Cerebellum (tissue), 4 donors: ENCODE measurements at places on chromosomes 6 and 20. TPM values are rescaled to one million over a fixed set of nuclear protein-coding genes. Genes with fewer than 3 reads are reported as not detected.

DNA sequence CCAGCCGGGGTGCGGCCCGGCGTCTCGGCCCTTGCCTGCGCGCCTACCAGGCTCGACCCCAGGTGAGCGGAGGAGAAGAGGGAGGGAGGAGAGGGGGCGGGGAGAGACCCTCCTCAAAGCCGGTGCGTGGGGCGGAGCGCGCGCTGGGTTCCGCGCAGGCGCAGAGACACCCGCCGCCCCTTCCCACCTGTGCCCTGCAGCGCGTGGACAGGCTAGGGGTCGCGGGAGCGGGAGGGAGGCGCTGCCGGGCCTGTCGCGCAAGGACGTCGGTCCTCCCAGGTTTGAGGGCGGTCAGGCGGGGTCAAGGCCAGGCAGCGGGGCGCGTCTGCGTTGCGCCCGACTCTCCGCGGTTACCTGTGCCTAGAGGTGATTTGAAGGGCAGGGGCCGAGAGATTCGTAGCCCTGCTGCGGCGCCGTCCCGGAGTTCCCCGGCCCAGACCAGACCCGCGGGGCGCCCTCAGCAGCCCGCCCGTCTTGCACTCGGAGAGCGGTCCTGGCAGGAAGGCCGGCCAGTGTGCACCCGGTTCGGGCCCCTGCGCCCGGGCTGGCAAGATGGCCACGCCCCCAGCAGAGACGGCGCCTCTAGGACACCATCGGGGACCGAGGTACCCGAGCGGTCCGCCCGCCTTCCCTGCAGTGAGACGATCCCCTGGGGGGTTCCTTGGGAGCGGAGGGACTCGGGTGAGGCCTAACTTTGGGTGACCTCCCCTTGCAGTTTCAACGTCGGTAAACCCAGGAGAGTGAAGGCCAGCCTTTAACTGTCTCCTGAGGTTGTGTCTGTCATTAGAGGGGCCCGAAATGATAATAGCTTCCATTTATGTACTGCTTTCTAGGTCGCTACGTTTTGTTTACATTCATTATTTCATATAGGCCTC, 546 bp downstream of the C6orf136 start:
- peak; percentile 81 for DNase-seq

DNA sequence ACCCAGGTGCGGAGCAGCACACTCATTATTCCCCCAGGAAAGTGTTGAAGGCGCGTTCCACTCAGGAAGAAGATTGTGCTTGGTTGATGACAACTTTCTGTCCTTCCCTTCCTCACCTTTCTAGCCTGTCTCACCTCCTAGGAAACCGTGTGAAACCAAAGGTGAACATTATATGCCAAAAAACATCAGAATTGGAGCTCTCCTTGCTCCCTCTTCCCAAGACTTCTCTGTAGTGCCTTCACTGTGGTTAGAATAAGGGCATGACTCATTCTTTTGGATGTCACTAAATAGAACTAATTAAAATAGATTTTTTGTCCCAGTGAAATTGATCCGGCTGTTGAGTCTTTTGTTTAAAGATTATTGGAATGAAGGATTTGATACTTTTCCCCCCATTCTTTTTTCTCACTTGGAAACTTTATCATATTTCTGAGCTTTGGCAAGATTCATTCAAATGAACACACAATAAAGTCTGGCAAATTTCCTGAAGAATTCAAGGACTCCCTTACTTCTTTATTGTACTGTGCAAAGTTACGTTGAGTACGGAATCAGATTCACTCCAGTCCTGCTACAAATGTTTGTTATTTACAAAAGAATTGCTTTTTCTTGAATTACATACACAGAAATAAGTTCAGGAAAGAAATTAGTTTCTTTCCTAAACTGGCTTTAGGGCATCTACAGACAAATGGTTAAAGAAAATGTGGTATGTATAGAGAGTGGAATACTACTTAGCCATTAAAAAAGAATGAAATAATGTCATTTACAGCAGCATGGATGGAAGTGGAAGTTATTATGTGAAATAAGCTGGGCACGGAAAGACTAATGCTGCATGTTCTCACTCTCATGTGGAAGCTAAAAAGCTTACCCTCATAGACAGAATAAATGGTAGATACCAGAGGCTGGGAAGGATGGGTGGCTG, 142.8 kb upstream of the AKAP12 start:
- DNase-seq = no peak

GRCh38 chr6:30259140-30260035, 46.2 kb upstream of the TRIM26 start:
- peak; percentile 94 for DNase-seq

DNA sequence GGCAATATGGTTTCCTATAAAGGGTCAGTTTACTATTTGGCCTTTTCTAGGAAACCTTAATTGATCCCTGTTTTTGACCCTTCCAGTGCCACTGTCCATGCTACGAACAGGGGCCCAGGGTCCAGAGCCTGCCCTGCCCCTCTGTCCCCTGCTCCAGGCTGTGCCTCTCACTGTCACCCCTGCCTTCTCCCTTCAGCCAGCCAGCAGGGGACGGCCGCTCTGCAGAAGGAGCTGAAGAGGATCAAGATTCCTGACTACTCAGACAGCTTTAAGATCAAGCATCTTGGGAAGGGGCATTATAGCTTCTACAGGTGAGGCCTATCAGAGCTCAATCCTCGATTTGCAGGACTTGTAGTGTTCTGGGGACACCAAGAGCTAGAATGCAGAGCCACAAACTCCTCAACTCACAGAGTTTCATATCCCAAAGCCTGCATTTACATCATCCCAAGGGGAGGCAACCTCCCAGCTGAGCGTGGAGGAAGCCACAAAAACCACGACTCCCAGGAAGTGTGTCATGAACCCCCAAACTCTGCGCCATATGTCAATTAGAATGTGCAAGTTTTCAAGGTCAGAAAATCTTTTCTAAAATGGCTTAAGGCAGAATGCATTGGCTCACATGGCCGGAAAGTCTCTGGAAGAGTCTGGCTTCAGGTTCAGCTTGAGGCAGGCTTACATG, 3.6 kb downstream of the BPI start:
- no peak for DNase-seq

DNA sequence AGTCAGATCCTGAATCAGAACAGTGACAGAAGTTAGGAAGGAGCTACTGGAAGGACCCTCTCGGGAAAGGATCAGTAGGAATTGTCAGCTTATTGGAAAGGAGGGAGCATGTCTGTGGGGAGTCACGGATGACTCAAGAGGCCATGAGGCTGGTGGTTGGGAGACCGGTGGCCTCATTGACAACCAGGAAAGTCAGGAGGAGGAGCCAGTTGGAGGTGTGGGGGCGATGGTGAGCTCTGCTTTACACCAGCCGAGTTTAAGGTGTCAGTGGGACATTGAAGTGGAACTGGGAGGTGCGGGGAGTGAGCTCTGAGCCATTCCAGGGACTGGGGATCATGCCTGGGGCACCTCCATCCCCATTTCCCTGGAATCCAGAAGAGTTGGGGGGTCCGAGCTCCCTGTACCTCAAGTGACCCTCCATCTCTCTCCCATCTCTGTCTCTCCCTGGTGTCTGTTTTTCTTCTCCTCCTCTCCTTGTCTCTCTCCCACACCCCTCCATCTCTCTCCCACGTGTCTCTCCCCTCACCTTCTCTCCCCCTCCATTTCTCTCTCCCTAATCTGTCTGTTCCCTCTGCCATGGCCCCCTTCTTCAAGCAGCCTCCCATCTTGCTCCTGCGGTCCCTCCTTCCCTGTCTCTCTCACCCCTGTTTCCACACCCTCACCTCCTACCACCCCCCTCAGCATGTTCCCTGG, 14.3 kb upstream of the ZBTB9 start:
- DNase-seq = no peak

GRCh38 chr6:137016356-137016755, 28.4 kb downstream of the IL20RA start:
- DNase-seq = no peak

DNA sequence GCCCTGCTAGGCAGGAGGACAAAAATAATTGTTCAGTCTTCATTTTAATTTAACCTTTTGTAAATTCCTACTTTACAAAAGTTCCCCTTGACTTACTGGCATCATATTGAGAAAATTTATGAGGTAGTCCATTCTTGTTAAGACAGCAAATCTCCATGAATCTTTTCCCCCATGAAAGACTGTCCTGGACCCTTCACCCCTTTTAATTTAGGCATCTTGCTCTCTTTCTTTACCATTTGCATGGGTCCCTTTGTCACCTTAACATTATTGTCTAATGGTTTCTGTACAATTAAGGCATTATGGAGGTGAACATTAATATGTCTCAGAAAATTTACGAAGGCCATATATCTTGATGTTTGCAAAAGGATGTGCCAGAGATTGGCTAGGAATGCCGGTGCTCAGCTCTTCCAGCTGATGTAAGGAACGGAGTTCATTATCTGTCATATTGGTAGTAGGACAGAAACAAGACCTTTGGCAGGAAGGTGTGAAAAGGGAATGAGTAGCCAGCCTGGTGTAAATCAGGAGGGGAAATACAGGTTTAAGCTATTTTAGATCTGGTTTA, 382.8 kb upstream of the TSHZ2 start:
- DNase-seq = no peak

DNA sequence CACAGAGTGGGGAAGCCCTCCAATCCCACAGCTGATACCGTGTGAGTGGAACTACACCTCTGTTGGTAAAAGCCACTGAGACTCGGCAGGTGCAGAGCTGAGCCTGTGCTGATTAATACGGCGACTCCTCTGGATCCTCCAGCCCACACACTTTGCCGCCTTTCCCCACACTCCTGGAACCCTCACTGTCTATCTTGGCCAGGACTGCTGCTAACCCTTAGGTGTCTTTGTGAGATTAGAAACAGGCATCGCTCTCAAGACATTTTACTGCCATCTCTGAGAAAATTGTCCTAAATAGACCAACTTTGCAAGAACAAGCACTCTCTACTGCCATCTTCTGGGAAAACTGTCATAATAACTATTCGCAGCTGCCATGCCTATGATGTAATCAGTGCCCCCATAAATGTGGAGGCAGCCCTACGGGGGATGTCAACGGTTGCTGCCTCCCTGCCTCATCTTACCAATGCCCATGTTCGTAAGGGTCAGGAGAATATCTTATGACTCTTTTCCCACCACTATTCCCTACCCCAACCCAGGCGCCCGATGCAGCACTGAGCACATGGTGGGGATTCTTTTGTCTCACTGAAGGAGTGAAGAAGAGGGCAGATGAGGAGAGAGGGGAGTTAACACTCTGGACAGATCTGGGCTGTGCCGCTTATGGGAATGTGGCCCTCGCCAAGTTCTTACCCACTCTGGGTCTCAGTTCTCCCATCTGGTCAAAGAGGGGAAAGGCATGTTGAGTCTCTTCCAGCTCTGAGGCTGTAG, 26.1 kb upstream of the KCNB1 start:
- DNase-seq = peak; percentile 73

- no peak for DNase-seq
These were observed 125.7 kb downstream of the ANKS1A start for GRCh38 chr6:35014786-35015185.

DNA sequence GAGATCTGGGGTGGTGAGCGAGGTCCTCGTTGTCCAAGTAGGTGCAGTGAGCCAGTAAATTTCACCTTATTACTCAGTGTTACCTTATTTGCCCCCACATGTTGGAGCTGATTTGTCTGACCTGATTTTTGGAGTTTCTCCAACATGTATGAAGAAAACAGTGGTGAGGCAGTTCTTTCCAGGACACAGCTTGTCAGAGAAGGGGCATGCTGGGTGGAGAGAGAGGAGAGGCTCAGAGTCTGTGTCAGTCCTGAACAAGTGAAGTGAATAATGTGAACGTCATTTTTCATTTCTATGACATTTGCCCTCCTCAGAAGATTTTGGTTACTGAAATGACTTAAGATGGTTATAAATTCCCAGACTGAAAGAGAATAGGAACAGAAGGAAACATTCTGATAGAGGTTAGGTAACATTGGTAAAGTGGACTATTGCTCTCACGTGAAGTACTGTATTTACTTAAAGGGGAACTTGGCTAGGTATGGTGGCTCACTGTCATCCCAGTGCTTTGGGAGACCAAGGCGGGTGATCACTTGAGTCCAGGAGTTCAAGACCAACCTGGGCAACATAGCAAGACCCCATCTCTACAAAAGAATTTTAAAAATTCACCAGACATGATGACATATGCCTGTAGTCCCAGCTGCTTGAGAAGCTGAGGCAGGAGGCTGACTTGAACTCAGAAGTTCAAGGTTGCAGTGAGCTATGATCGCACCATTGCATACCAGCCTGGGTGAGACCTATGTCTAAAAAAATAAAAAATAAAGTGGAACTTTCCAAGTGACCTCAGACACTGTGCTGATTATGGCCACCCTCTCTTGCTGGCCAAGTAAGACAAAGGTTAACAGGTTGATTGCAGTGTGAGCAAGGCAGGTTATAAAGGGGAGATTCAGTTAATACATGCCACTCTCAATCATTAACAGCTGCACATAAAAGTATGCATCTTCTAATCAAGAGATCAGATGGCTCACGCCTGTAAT, 184.3 kb downstream of the EDN1 start:
- DNase-seq = no peak

DNA sequence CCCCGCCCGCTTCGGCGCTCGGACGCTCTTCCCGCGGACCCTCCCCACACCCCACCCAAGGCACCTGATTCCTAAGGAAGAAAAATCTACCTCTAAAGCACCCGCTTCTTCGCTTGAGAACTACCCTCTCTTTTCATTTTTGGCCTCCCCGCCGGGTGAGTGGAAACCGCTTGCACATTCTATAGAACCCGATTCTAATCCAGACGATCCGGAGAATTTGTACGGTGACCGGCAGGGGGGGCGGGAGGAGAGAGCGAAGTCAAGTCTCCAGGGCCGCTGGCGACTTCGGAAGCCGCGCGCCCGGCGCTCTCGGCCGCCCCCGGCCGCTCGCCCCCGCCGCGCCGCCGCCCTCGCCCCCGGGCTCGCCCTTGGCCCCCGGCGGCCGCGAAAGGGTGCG, at the start of gene RBM24:
Gene RBM24 (plus strand): TSS at position 262 of the 397 bp plus-strand sequence. CDS start 221 bp downstream, outside the sequence.
- peak; percentile 36 for DNase-seq

DNA sequence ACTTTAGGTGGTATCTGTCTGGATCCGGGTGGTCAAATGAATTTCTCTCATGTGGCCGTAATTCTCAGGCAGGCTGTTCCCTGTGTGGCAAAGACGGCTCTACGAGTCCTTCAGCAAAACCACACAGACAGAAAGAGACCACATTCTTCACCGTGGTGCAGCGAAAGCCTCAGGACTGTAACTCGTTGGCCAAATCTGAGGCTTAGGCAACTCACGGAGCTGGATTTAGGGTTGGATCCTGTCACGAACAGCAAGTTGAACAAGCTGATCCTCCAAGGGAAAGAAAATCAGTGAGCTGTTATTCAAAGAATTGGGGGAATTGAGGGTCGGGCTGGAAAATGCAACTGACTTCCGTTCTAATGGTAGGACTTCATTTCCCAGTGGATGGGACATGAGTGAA, 167.4 kb downstream of the ZMYND8 start:
- no peak for DNase-seq

GRCh38 chr6:23114812-23115504, 545.6 kb downstream of the HDGFL1 start:
- DNase-seq = no peak

Gene TMEM244
- total RNA-seq = not detected

Gene LSM2
- 17.7 TPM for total RNA-seq

Gene MEP1A
- 0.09 TPM for total RNA-seq

Gene E2F1
- 5.9 TPM for total RNA-seq

Gene NINL
- 26.9 TPM for total RNA-seq

Gene BEND3
- total RNA-seq = 7.7 TPM

Gene HLA-DQB1
- total RNA-seq = not detected

Gene NKX2-4
- total RNA-seq = not detected

Gene BPIFB1
- 0.45 TPM for total RNA-seq

Gene MAS1L
- total RNA-seq = not detected
